NCI-H1930 (cell line): ENCODE measurements at places on chromosomes 3 and 15.

DNA sequence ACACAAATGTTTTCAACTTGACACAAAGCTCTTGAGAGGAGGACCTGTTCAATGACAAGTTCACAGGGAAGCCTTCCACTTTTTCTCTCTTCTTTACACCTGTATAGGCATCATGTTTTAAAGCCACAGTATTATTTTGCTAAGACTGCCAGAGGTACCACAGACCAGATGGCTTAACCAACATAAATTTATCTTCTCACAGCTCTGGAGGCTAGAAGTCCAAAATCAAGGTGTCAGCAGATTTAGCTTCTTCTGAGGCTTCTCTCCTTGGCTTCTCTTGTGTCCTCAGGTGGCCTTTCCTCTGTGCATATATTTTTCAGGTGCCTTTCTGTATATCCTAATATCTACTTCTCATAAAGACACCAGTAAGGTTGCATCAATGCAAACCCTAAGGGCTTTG lies 435.2 kb upstream of the GBE1 start:
- no peak for DNase-seq

DNA sequence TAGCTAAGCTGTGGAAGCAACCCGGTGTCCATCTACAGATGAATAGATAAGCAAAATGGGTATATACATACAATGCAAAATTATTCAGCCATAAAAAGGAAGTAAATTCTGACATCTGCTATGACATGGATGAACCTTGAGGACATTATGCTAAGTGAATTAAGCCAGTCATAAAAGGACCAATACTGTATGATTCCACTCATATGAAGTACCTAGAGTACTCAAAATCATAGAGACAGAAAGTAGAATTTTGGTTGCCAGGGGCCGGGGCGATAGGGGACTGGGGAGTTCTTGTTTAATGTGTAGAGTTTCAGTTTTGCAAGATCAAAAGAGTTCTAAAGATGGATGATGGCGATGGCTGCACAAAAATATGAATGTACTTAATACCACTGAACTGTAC lies 10.3 kb downstream of the EID1 start:
- DNase-seq: no peak

GRCh38 chr3:13147344-13147743 lies 74.1 kb upstream of the IQSEC1 start:
- no peak for DNase-seq

DNA sequence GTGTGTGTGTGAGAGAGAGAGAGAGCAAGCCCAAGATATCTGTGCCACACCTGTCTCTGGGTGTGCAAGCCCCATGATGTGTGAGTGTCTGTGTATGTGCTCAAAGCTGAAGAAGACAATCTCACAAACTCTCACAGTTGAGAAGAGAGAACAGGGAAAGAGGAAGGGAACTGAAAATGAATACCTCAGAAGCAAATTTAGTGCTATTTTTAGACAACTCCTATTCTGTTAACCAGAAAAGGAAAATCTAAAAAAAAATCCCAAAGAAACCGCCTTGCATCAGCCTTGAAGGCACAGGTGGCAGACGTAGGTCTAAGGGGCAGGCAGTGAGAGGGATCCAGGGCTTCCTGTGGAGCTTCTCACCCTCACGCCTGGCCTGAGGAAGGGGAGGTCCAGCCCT lies 47.8 kb downstream of the ATP2B2 start:
- DNase-seq: no peak

DNA sequence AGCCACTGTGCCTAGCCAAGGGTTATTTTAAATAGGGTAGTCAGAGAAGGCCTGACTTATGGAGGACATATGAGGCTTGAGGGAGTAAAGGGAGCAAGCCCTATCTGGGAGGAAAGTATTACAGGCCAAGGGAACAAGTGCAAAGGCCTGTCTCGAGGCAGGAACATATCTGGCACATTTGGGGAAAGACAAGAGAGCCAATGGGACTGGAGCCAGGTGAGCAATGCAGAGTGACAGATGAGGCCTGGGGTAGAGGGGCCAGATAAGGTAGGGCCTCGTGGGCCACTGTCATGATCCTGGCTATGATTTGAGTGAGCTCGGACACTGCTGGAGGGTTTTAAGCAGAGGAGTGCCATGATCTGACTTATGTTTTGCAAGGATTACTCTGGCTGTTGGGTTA lies 43.8 kb downstream of the DCP1A start:
- DNase-seq: no peak

GRCh38 chr15:66952756-66953522 lies 112.5 kb upstream of the SMAD3 start:
- no peak for DNase-seq

DNA sequence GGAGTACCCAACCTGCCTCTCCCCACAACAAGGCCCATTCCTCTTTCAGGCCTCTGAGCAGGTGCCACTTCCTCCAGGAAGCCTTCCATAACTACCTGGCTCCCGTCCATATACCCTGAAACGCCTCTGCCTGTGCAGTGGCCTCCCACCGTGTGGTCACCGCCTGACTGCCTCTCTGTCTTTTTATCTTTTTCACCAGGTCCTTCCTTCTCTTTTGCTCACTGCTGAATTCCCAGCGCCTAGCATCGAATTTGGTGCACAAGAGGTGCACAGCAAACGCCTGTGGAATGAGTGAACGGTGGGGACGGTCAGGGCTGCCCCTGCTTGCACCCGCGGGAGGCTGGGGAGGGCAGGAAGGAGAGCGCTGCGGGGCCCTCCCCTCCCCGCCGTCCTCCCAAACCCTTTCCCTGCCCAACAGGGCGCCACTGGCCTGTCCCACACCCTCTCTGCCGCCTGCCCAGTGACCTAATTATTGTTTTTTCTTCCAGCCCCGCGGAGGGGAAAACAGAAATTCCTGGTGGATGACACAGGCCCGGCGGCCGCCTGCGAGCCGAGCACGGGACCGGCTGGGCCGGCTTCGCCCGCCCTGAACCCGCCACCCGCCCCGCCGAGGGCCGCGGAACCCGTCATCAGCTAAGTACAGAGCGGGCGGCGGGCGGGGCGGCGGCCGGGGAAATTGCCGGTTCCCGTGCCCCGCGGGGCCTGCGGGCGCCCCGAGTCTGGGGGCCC lies 140.1 kb downstream of the SMAD6 start:
- no peak for DNase-seq

DNA sequence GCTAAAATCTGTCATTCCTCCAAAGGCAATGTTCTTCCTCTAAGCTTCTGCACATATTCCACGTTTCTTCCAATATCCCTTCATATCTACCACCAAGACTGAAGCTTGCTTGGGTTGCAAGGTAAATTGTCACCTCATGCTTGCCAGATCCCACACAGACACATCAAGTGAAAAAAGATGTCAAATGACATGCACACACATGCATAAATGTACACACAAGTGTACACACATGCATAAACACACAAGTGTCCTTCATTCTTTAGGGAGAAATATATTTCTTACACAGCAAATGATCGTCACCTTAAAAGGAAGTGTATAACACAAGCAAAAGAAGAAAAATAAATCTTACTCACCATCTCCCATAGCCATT lies 59.4 kb downstream of the CLASP2 start:
- DNase-seq: no peak

- no peak for DNase-seq
Measured at GRCh38 chr3:177041730-177042551, 155.3 kb downstream of the TBL1XR1 start.

GRCh38 chr3:55588146-55588765 lies 101.2 kb upstream of the WNT5A start:
- no peak for DNase-seq

- no peak for DNase-seq
Measured at GRCh38 chr3:127092368-127092767, 100.6 kb upstream of the PRR23E start.

DNA sequence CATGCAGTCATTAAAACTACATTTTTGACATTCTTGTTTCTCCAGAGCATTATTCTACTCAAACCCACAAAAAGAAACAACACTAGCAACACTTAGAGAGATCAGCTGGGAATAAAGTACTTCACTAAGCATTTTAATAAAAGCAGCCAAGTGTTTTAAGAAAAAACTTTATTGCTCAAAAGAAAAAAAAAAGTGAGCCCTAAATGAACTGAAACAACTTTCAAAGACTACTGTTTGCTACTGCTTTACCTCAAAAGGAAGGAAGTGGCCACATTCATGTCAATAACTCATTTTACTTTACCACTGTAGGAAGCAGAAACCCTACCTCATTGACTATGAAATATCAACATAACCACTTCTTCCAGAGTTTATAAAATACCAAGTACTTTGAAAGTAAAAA lies 91.3 kb downstream of the UACA start:
- DNase-seq: no peak

- peak; percentile 2 for DNase-seq
Measured at GRCh38 chr3:64530434-64531049, 157.3 kb downstream of the ADAMTS9 start.

DNA sequence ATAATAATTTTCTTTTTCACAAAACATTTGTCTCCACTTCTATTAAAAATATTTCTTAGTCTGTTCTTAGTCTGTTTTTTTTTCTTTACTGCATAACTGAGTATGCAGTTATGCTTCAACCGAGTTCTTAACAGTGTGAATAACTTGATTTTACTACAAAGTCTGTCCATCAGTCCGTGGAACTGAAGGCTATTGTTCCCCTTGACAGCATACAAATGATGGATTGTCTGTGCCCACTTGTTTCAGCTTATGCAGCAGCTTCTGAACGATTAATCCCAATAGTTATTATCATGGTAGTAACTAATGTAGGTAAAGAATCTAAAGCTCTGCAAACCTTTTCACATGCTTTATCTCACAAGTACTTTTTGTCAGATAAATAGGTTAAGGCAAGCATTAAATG lies 150.7 kb downstream of the SSR3 start:
- DNase-seq: no peak

DNA sequence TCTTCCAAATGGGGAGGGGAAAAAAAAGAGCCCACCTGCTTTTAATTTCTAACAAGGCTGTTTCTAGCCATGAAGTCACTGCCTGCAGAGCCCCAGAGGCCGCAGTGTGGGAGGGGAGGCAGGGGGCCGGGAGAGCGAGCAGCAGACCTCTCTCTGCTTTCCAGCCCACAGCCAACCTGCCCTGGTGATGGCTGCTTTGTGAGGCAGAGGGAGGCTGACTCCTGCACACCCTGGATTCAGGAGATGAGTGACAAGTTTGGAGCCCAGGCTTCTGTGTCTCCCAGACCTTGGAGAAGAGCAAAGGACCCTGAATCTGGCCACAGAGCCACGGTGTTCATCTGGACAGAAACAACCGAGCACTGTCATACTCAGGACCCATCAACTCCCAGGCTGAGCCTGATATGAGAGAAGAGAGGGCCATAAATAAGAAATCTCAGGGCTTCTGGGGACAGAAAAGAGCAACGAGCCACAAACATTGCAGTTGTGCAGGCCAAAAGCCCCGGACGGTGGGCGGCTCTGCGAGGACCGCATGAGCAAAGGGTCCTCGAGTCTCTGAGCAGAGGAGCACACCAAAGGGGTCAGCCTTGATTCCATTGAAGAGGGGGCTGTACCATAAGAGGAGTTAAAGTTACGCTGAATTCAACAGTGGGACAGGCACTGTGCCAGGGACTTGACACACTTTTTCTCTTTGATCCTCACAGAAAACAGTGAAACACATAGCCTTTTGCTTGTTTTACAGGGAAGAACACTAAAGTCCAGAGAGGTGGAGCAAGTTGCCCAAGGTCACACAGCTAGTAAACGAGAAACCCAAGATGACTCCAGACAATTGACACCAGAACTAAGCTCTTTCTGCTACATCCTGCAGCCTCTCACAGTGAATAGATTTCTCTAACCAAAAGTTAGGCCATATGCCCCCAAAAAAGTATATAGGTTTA lies 97.2 kb downstream of the SEMA5B start:
- no peak for DNase-seq

- no peak for DNase-seq
Measured at GRCh38 chr3:184389935-184390528, 10.2 kb downstream of the CHRD start.

GRCh38 chr3:147661916-147662315 lies 252.8 kb downstream of the ZIC1 start:
- no peak for DNase-seq

- no peak for DNase-seq
Measured at GRCh38 chr3:49313896-49314688, 25.8 kb downstream of the USP4 start.

- peak; percentile 23 for DNase-seq
Measured at GRCh38 chr3:13452490-13453335, 27.4 kb upstream of the HDAC11 start.

DNA sequence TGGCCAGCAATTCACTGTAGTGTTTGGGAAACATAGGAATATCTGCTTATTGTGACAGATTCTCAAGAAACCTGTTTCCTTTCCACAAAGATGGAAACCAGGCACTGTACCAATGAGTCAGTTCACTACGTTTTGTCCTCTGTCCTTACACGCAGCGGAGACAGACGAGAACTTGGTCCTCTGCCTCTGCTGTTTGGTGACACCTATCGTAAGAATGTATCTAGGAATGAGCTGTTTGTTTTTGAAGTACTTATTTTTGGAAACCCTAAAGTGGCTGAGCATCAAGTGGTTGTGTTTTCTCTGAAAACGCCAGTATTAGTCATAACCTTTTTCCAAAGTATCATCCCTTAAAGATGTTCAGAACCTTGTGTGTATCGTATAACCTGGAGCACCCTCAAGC lies 93.0 kb downstream of the PGPEP1L start:
- DNase-seq: no peak

DNA sequence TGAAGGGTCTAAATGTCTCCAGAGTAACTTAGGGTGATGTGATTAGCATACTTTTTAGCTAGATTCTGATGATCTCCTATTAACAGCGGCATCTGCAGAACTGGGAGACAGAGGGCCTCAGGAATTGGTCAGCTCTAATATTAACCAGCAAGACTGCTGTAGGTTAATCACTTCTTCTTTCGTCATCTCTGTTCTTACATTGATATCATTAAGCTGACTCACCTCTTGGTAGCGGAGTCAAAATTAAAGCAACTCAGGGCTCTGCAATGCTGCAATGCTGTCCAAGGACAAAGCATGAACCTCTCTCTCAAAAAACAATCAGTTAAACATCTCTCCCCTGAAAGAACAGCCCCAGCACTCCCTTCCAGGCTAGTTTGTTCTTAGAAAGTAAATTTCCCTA lies 57.5 kb upstream of the TRA2B start:
- no peak for DNase-seq

- no peak for DNase-seq
Measured at GRCh38 chr15:88625943-88626741, 5.0 kb downstream of the AEN start.

DNA sequence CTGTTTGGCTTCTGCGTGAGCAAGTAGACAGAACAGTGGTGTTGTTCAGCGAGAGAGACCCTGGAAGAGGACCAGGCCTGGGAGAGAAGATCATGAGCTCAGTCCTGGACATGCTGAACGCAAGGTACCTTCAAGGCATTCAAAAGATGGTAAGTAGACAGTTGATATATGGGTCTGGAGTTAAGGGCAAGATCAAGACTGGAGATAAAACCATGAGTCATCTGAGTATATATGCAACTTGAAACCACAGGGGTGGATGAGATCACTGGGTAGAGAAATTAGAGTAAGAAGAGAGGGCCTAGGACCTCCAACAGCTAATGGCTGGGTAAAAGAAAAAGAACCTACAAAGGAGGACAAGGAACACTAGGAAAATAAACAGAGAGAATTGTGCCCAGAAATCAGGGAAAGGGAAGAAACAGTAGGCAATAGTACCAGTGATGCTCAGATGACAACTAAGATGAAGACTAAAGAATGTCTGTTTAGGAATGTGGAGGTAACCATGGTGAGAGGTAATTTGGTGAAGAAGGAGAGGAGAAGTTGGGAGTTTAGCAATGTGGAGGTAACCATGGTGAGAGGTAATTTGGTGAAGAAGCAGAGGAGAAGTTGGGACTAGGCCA lies 343.2 kb upstream of the ADAMTS9 start:
- DNase-seq: no peak
